Substantia nigra (tissue), 51 donors: ENCODE measurements at places on chromosomes 16 and 17.
A peak's percentile ranks its signal among the peaks of the same experiment; 100 is the strongest.

DNA sequence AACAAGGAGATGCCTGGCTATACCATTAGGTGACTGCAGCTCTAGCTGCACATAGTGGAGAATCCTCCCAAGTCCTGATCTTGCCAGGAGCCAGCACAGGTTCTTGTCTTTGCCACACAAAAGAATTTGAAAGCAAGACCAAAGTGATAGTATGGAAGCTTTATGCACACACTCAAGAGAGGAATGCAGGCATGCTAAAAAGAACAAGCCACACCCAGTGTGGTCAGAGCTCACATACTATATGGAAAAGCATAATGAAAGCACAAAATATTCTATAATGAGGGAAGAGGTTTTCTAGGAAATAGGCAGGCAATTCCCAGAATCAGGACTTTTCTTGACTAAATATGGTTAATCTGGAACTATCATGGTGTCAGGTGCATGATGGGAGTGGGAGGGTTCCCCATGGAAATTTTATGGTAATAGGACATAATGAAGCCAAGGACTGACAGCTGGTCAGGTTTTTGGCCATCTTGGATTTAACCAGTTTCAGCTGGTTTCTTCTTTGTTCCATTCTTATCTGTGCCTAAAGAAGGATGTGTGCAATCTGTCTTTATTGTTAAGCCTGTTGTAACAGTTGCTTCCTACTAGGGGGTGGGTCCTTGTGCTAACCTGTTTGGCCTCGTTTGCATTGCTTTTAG lies 171.6 kb downstream of the ZNF18 start:
- no peak for DNase-seq

GRCh38 chr16:81445143-81445961 lies 744 bp downstream of the CMIP start:
- DNase-seq = no peak

DNA sequence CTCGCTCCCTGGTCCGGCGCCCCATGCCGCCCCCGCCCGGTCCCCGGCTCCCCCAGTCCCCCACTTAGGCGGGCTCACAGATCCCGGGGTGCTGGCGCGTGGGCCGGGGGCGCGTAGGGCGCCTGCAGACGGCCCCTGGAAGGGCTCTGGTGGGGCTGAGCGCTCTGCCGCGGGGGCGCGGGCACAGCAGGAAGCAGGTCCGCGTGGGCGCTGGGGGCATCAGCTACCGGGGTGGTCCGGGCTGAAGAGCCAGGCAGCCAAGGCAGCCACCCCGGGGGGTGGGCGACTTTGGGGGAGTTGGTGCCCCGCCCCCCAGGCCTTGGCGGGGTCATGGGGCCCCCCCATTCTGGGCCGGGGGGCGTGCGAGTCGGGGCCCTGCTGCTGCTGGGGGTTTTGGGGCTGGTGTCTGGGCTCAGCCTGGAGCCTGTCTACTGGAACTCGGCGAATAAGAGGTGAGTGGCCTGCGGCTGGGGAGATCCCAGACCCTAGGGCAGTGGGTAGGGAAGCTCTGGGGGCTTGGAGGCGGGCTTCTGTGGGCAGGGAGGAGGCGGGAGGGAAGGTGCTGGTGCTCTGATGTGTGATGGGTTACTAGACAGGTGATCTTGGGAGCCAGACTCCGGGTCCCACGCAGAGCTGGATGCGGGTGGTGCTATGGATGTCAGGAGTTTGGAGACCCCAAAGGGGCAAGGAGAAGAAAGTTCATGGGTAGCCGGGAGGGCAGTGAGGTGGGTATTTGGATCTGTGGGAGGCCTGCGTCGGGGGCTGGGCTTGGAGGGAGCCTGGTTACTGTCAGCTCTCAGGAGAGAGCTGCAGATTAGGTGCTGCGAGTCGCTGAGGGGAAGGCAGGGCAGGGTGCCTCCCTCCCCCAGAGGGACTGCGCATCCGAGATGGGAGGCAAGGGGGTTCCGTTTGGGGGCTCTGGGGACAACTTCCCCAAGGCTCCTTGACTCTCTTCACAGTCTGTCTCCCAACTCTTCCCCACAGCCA lies 560 bp downstream of the EFNB3 start:
- no peak for DNase-seq

- no peak for DNase-seq
These were observed 110.8 kb downstream of the C16orf78 start for GRCh38 chr16:49484451-49484849.

DNA sequence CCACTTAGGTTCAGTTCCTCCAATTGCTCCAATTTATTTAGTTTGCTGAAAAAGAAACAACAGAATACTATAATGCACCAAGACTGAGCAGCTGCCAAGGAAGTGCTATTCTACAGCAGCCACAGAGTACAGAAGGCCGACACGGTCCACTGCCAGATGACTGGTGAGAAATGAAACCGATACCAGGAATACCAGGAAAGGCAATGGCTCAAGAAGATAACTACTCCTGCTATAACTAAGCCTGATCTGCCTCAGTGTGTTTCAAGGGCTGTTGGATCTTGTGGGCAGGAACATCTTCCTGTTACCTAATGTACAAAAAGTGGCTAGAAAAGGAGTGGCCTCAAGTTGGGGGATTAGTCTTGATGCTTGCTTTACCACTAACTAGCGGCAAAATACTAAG lies 32.8 kb downstream of the MARVELD3 start:
- no peak for DNase-seq

DNA sequence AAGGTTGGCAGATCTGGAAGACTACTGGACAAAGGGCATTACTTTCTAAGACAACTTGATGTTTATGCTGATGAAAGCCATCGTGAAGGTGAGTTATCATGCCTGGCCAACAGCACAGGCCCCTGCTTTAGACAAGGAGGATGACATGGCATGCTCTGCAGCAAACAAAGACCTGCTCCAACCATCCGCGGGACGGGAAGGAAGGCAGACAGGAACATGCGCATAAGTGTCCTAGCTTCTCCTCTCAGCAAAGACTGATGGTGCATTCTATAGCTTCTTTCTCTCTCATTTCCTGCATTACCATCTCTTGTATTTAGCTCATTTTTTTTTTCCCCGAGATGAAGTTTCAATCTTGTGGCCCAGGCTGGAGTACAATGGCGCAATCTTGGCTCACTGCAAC lies 5.4 kb downstream of the NPLOC4 start:
- no peak for DNase-seq

DNA sequence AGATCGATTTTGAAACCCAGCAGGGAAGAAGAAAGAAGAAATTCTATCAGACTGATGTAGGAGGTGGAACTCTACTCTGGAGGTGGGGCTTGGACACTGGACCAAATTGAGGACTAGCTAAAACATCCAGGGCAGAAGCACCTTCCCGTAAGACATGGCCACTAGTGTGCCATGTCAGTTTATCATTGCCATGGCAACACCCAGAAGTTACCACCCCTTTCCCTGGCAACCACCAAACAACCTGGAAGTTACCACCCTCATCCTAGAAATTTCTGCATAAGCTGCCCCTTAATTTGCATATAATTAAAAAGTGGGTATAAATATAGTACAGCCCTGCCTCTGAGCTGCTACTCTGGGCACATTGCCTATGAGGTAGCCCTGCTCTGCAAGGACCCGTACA lies 66.7 kb downstream of the NACA2 start:
- no peak for DNase-seq

- peak; percentile 94 for DNase-seq
These were observed at the start of gene TMC7 for GRCh38 chr16:18983565-18984434. Gene TMC7, plus strand, starts transcription at chr16:18983934. Its CDS starts 130 bp downstream, at chr16:18984064.

DNA sequence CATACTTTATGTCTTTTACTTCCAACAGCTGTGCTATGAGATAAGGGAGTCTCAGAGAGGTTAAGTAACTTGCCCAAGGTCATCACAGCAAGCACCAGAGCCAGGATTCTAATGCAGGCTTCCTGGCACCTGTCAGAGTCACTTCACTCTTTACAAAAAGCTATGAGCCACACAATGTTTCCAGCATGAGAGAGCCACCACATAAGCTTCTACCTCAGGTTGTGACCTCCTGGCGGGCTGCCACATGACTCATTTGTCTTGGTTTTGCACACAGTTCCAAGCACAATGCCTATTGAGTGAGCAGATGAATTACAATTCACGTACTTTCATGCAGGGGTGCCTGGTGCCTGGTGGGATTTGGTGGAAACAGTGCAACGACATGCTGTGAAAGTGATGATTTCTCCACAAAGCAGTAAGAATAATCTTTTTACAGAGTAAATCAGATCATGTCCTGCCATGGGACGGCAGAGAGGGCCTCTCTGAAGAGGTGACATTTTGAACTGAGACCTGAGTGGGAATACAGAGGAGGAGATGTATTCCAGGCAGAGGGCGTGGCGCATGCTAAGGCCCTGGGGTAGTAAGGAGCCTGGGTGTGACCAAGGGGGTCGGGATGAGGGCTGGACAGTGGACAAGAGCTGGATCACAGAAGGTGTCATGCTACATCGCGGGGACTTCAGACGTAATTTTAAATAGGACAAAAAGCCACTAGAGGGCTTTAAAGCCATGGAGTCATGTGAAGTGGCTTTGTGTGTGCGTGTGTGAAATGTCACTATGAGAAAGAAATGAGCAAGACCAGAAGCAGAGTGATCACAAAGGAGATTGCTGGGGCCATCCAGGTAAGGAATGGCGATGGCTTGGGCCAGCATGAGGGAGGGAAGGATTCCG lies 53.4 kb downstream of the CACNG3 start:
- DNase-seq = no peak

GRCh38 chr16:12390644-12391043 lies 413.0 kb downstream of the CPPED1 start:
- no peak for DNase-seq

- DNase-seq = no peak
These were observed 215.0 kb upstream of the HSBP1 start for GRCh38 chr16:83592778-83593177.

GRCh38 chr17:12089809-12090384 lies 69.2 kb downstream of the MAP2K4 start:
- DNase-seq = no peak

DNA sequence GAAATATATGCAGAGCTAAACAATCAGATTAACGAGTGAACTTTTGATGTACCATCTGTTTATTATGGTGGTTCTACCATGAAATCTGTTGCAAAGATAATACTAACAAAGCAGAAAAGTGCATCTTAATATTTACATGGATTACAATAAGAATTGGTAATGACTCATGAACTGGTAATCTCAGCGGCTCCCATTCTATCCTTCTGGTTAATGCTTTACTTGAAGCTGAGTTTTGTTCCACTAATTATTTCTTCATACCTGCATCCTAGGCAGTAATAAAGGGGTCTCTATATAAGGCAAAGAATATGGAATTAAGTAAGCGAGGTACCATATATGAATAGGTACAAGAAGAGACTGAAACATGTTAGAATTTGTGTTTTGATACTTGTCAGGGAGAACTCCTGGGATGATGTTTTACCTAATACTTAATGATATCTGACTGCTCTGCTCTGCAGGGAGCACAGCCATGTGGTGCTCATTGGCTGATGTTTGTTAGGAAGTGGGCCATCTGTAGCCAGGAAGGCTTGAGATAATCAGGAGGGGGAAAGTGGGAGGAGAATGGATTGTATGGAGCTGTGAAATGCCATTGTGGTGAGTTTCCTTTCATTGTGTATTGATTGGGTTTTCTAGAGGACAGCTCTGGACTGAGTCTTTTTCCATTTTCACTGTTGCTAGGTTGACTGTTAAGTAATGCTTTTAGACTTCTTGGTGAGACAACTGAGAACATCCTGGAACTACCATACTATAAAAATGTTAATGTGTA lies 52.6 kb downstream of the MAP2K6 start:
- DNase-seq = no peak

DNA sequence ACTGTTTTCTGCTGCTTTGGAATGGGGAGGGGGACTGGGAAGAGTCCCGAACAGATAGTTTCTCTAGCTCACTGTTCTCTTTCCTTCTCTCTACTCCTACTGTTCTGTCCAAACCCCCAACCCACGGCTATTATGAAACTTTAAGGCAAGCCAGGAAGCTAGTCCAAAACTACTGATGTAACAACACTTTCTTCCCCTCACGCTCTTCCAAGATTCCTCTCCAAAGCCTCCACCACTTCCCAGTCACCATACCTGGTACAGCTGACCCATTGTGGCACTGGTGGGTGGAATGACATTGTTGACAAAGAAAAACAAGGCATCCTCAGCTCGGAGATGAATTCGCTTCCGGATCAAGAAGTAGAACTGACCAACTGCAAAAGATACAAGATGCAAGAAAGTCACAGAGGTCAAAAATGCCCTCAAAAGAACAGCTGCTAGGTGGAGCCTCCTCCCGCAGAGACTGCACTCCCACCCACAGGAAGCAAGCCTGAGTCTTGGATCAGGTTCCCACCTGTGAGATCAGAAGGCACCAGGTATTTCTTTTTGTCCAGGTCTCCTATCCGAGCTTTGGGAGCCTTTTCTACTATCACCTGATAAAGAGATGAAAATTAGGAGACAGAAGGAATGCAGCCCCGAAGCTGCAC lies 1.0 kb downstream of the GABARAP start:
- DNase-seq = no peak

GRCh38 chr16:3144321-3144983 lies 9.6 kb downstream of the ZNF213 start:
- DNase-seq = no peak

DNA sequence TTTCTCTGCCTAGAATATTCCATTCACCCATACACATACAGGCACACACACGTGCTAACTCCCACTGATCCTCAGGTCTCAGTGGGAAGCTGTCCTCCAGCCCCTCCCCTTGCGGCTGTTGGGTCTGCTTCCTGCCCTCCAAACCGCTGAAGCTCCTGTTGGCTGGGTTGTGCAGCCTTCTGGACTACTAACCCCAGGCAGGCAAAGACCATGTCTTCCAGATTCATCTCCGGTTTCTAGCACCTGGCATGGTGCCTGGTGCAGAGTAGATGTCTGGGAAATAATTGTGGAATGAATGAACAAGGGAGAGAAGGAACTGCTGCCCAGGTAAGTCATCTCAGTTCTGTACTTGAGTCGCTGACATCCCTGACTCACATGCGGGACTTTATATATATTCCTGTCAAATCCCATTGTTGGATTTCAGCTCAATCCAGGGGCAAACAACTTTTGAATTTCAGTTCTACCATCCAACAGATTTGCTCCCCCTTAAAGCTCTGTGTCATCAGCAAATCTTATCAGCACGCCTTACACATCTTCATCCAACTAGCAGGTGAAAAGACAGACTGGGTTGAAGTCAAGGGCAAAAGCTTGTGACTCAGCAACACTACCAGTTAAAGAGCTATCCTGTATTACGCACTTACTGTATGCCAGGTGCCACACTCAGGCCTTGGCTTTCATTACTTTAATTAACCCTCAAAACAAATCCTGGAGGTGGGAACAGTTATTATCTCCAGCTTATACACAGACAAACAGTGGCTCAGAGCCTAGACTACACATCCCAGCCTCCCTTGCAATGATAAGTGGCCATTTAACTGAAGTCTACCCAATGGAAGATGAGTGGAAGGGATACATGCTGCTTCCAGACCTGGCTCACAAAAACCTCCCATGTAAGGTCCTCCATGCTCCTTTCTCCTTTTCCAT lies 51.1 kb downstream of the SRCIN1 start:
- DNase-seq = no peak

- DNase-seq = no peak
These were observed 174.1 kb downstream of the NTN1 start for GRCh38 chr17:9195411-9195810.

- DNase-seq = no peak
These were observed 9.4 kb upstream of the SLC6A4 start for GRCh38 chr17:30244853-30245385.

- no peak for DNase-seq
These were observed 520.4 kb upstream of the WSB1 start for GRCh38 chr17:26773189-26774188.

- DNase-seq = no peak
These were observed 77.1 kb downstream of the SDK2 start for GRCh38 chr17:73566905-73567782.
